Activated CD4-positive, alpha-beta memory T cell treated with anti-CD3 and anti-CD28 coated beads for 36 hours (primary cell): ENCODE measurements at places on chromosomes 16 and 17.
A peak's percentile ranks its signal among the peaks of the same experiment; 100 is the strongest.

DNA sequence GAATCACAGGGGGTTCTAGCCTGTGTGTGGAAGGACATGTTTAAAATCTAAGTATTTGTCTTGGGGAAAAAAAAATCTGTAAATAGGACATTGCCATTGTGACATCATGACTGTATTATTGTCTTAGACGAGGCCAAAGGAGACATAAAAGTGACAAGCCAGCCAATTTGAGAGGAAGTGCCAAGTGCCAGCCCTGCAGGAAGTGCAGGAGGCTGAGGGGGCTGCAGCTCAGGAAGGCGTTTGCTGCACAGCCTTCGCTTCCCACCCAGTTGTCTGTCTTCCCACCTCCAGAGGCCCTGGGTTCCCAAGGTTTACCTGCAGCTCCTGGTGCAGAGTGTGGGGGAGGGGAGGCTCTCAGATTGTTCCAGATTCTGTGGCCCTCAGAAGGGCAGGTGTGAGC is 1.3 kb downstream of the ADCY7 start:
- DNase-seq: peak; percentile 46

DNA sequence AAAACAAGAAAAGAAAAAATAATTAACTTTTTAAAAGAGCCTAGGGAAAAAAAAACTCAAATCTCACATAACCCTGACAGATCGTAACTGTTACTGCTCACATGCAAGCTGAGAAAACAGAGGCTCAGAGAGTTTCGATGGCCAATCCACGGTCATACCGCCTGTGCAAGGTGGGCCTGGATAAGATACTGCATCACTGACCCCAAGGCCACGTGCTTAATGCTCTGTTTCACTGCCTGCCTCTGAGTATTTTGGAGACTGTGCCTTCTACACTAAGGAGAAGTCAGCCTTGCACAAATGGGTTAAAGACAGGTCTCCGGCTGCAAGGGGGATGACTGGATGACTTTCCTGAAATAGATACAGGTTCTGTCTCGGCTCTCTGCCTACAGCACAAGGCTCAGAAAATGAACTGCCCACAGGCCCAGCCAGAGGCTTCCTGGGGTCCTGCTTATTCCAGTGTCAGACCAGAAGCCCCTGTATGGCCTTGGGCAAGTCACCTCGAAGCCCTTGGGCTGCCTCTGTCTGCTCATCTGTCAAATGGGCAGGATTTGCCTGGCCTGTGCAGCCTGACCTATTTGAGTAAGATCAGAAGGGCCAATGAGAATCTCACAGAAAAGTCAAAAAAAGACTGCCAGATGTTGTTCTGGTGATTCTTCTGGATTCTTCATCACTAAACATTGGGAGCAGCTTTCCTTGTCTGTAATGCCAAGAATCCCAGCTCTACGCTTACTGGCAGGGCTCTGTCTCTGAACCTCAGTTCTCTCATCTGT is 25.8 kb downstream of the CNGB1 start:
- DNase-seq: no peak

DNA sequence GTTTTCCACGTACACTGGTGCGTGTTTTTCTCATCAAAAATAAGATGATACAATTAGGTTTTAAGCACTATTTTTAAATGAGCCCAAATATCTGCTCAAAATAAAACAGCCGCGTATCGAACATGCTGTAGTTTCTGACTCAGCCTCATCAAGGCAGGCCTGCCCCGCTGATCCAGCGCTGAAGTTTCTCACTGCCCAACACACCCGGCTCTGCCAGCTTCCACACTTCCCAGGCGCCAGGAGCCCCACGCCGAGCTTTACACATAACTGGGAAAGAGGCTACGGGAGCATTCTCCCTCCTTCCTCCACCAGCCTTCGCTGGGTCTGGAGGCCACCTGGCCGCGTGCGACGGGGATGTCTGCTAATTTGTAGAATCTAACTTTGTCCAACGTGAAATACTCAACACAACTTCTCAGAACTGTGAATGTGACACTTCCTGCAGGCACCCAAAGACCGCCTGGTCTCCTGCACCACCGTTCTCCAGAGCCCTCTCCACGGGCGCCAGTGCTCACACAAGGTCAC is 42.1 kb downstream of the MAP1LC3B start:
- DNase-seq: no peak

GRCh38 chr17:29918922-29919856 is 10.8 kb downstream of the SSH2 start:
- DNase-seq: no peak
